ENCODE measurements at places on chromosomes 2 and 18.

GRCh38 chr2:36919041-36919837 is 47.1 kb downstream of the STRN start:
- DNase-seq, result no peak

DNA sequence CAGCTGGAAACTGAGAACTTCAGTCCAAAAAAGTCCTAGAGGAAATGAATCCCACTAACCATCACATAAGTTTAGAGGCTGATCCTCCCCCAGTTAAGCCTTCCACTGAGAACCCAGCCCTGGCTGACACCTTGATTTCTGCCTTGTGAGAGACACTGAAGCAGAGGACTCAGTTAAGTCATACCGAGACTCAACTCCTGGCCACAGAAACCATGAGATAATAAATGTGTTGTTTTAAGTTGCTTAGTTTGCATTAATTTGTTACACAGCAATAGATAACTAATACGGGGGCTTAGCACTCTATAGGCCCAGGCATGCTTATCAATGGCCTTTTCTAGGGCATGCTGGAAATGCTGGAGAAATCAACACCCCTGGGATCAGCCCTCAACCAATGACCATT is 3.4 kb upstream of the ADD2 start:
- DNase-seq, result no peak

DNA sequence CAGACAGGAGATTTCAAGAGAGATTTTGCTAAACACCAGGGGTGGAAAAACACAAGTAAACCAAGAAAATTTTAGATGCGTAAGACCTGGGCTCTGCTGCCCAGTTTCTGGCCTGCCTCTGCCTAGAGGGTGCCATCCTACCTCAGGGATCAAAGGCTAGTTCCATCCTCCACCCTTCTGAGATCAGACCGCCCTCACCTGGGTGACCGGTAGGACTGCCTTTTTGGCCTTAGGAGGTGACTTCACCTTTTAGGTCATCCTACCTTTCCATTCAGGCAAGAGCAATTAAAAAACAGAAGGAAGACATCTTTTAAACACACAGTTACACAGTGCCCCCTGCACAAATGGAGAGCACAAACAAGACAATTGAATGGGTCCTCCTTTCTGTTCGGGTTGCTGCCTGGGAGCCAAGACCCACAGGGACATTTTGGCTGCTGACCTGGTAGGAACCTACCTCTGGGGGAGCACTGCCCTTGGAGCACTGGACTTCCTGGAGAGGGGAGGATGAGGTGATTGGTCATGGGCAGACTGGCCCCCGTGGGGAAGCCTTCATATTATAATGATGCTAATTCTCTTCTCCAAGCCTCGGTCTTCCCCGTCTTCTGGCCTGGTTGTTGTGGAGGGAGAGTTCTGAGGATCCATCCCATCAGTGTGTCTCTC is 3.1 kb downstream of the PSD4 start:
- DNase-seq, result no peak

- no peak for DNase-seq
These were observed 108.7 kb downstream of the NDUFA10 start for GRCh38 chr2:239916205-239917124.

GRCh38 chr18:28039691-28040090 is 137.2 kb downstream of the CDH2 start:
- no peak for DNase-seq

Data from COR-L47 (cell line).